ENCODE measurements at places on chromosomes 3 and 15. TPM values are rescaled to one million over a fixed set of nuclear protein-coding genes. Genes with fewer than 3 reads are reported as not detected.

The ZMYND10 gene
- 0.49 TPM for total RNA-seq

The GP9 gene
- total RNA-seq = 0.40 TPM

The NAA50 gene
- total RNA-seq = 122 TPM

The CD80 gene
- 0.22 TPM for total RNA-seq
